GM10248 (cell line): ENCODE measurements at places on chromosomes 13 and 19.

DNA sequence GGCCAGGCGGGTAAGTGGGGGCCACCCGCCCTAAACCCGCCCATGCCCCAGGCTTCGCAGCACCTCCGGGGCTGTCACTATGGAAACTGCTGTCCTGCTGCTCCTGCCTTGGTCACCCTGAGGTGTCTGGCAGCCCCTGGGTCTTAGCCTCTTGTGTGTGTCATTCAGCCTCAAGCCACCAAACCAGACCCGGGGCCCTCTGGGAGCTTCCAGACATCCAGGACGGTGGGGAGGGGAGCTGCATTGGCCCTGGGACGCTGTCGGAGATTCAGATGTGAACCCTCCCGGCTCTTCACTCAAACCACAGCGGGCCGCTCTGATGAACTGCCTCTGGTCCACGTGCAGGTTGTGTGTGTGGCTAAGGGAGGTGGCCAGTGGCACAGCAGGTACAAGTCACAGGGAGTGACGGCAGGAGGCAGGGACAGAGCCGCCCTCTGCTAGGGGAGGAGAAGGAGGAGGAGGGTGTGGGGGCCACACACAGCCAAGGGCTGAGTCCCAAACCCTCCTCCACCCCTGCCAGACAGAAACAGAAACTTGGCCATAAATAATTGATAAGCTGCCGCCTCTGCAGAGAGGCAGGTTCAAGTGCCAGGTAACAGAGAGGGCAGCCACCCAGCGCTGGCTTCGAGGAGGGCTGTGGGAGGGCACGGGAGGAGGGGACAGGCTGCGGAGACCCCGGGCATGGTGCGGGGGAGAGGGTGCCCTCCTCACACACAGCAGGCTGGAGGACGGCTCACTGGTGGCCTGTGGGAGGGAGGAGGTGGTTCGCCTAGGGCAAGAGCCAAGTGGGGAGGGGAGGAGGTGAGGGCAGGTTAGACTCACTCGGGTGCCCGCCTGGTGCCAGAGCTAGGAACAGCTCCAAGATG lies 8.0 kb downstream of the NANOS3 start:
- DNase-seq = no peak

DNA sequence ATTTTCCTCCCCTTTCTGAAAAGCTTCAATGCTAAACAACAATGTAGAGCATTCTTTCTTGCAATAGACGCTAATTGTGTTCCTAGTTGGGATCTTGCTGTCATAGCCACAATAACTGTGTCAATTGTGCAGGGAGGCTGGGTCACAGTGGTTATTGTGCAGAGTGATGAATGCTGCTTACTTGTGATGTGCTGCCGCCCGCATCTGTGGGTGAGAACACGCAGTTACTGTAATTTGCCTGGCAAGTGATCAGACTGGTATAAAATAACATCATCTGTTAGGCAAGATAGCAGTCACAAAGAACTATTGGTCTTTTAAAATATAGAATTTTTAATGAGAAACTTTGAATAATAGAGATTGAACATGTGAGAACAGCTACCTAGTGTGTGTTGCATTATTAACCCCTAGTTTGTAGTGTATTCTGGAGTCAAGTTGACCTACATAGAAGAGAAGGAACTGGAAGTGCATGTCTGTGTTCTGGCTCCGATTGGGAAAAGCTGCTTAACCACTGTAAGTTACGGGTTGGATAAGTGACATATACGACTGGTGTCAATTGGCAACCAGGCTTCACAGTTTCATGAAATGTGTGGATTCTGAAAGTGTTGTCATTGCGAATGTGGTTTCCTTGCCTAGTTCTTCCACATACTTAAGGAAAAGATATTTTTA lies 43.6 kb downstream of the SLAIN1 start:
- DNase-seq = no peak

- DNase-seq = no peak
Measured at GRCh38 chr13:106468207-106468606, 67.3 kb downstream of the EFNB2 start.

- no peak for DNase-seq
Measured at GRCh38 chr19:40331052-40331451, 17.1 kb downstream of the C19orf47 start.

DNA sequence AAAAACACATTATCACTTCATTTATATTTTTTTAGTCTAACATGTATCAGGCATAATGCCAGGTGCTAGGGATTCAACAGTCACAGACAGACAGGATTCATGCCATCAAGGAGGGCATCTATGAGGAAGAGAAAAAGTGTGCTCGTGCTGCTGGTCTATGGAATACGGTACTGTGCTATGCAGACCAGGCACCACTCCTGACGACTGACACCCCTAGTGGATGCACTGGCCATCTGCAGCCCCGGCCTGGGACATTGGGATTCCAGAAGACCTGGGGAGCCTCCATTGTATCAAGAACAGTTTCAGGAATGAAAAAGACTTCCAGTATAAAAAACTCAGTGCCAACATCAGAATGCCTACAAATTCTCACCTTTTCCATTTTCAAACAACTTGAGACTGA lies 94.0 kb downstream of the KLF12 start:
- DNase-seq = peak; percentile 44
